Effector memory CD8-positive, alpha-beta T cell (primary cell): ENCODE measurements at places on chromosomes 7 and 10.

DNA sequence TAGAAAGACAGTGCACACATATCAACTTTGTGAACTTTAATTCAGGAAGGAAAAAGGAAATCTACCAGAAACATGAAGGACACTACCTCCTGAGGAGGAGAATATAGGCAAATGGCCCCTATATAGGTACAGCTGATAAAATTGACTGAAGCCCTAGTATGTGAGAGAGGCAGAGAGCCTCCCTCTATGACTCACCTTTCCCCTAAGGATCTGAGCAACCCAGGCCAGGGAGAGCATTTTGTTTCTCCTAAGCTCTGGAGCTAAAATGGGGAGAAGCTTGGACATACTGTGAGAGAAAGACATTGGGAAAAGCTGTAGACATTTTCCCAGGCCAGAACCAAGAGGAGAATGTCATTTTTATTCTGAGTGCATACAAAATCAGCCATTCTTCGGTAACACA lies 303.5 kb downstream of the AHR start:
- DNase-seq, result no peak

DNA sequence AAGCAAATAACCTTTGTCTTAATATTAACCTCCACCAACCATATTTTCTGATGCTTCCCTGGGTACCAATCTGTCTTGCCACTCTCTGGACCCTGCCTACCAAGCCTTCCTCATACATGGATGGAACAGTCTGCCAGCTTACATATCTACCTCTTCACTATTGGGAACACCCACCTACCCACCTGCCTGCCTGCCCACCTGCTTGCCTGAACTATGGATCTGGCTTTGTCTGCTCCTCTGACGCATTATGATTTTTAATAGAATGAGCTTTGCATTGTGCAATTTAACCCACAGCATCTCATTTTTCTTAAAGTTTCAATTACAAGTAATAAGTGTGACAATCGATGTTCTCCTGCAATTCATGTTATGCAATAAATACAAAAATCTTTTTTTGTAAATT lies 137.9 kb upstream of the LSM8 start:
- DNase-seq, result no peak

GRCh38 chr10:119976421-119976820 lies 83.9 kb downstream of the SEC23IP start:
- DNase-seq, result no peak

- DNase-seq, result no peak
Observed at GRCh38 chr10:61586829-61587228, 75.9 kb upstream of the CABCOCO1 start.

- no peak for DNase-seq
Observed at GRCh38 chr7:158501393-158502067, 86.1 kb downstream of the PTPRN2 start.

DNA sequence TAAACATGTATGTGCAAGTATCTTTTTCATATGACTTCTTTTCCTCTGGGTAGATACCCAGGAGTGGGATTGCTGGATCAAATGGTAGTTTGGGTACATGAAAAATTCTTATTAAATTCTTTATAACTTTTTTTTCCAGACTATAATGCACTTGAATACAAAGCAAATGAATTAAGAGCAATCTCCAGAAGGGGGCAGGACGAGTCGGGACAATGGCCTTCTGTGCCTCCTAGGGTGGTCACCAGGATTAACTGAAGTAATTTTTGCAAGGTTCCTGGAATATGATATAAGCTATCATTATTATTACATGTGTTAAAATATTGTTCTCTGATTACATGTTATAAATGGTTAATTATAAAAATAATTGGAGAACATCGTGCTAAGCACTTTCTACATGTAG lies 127.2 kb downstream of the PPP1R17 start:
- no peak for DNase-seq

DNA sequence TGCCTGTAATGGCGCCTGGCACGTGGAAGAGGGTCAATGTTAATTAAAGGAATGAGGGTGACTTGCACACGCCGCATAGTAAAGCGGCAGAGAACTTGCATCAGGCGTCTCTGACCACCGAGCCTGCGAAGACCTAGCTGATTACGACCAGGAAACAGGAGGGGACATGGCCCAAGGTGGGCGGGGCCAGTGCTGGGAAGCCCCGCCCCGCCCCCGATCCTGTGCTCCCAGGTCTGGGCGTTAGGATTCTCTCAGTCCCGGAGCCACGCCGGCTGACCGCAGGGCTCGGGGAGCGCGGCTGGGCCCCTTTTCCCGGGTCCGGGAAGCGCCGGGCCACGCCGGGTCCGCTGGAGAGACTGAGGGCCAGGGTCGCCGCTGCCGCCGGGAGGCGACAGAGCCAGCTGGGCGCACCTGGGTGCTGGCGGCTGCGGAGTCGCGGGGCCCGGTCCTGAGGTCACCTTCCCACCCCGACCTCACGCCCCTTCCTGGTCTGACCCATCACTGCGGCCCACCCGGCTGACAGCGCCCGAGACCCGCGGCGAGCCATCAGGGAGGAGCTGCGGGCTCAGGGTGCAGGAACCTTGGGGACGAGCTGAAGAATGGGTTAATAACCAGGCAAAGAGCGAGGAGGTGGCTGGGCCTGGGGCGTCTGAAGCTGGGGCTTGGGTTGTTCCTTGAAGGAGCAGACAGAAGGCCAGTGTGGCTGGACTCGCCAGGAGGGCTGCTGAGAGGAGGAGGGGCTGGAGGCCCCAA lies 23.0 kb upstream of the GRID1 start:
- DNase-seq, result no peak

GRCh38 chr7:75983471-75984129 lies 10.8 kb downstream of the TMEM120A start:
- DNase-seq, result no peak
